ENCODE measurements at places on chromosomes 1 and 21.

DNA sequence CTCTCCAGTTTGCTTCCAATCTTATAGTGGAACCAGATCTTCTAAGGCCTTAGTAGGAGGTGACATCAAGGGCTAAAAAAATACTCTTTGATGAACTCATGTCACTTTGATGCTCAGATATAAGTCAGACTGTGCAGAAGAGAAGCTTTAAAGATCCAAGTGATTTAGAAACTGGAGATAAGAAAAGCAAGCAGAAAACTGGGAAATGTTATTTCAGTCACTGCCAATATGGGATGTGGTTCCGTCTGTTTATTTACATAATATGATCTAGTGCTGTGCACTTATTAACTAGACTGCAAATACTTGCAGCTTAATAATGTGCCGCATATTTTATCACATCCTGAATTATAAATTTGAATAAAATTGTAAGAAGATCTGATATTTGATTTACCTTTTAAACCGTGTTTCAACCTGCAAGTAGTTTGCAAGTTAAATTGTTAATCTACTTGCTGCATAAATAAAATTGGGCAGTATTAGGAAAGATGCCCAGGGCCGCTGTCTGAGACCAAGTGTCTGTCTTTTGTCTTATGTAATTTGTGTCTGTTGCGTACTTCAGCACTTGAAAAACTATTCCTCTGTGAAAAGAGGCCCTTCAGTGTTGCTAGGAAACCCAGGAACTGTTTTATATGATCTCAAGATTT is 29.6 kb downstream of the CXADR start:
- DNase-seq = no peak

DNA sequence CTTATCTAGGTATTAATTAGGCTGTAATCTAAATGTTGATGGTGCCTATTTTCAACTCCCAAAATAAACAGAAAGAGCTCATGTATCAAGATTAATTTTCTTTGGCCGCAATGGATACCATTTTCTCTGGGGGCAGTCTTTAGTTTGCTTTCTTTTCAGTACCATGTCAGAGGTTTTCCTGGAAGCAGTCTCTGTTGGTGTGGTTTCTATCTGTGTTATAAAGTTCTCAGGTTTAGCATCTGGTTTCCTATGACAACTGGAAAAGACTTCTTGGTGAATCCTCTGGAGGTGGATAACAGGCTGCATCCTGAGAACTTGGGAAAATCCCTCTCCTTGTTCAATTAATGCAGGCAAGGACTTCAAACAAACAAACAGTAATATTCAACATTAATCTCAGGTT is 38.7 kb upstream of the BATF3 start:
- DNase-seq = no peak

DNA sequence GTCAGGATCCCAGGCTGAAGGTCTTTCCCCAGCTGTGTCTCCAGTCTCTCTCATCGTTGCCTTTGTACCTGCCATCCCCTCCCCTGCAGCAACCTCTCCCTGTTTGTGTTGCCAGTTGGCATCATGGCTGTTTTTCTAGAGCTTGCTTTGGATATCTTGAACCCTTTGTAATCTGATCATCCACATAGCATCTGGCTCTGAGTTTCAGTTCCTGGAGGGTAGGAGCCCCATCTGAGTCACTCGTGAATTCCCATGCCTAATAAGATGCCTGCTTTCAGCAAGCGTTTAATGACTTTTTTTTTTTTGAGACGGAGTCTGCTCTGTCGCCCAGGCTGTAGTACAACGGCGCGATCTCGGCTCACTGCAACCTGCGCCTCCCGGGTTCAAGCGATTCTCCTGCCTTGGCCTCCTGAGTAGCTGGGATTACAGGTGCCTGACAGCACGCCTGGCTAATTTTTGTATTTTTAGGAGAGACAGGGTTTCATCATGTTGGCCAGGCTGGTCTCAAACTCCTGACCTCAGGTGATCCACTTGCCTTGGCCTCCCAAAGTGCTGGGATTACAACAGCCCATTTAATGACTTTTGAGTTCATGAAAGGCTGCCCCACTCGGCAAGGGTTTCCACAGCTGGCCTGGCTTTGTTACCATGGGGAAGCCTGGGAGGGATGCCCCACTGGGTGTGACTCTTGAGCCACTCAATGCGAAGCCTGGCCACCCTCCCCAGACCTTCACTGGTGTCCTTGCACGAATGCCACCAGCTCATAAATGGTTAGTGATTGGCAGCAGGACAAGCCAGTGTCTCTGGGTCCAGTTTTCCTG is 11.9 kb downstream of the ALPL start:
- DNase-seq = no peak

- no peak for DNase-seq
Observed at GRCh38 chr1:212452323-212453155, 19.8 kb downstream of the NENF start.

DNA sequence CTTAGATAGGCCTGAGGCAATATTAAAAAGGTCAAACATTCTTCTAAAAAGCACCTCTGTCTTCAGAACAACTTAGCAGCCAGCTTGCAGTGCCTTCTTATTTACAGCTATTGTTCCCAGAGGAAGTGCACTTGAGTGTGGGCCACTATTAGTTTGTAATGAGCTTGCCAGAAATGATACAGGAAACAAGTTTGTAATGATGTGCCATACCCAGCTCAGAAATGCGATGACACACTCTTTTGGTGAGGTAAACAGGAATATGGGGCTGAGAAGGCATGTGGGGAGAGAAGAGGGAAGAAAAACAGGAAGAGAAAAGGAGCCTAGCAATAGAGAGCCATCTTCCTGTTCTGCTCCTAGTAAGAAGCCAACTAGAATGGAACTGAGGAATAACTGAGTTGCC is 295.4 kb downstream of the AGBL4 start:
- DNase-seq = no peak

DNA sequence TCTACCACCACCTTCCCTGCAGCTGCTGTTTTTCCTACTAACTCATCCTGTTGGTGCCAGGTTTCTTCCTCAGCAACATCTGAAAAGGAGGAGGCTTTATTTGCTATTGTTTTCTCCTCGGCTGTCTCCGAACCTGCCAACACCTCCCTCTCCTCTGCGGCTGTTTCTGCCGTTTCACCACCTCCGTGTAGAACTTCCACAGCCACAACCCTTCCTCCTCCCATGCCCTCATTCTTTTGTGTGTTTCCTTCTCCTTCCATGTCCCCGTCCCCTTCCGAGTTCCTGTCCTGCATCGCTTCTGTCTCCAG is 59.0 kb upstream of the LRRC53 start:
- DNase-seq = no peak

- DNase-seq = no peak
Observed at GRCh38 chr21:31078796-31079195, 40.5 kb upstream of the KRTAP19-8 start.

- DNase-seq = peak; percentile 62
Observed at GRCh38 chr1:27668808-27669723, 2.9 kb downstream of the IFI6 start.

DNA sequence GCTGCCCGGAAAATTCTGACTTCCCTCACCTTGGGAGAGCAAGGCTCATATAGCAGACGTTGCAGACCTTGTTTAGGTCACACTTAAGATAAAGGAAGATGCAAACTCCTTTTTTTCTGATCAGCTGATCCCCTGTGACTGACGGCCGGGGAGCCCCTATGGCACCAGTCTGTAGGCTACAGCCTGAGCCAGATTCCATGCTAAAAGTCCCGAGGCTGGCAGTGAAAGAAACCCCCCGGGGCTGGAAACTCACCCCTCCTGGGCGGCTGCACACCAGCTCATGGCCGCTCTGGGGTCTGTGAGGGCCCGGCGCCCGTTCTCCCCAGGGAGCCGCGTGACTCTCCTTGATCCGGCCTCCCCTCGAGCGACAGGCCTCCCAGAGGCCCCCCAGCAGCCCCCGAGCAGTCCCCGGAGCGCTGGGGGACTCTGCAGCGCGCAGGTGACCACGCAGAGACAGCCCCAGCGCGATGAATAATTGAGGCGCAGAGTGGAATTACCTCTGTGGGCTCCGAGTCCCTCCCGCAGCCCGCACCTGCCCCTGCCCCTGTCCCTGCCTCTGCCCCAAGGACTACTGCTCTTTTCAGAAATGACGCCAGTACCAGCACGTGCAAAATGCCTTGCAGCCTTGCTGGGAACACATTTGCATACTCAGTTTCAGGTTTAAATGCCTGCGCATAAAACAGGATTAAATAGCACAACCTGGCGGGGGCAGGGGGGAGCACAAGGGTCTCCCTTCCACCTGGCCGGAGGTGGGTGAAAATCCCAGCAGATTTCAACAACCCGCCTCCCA is 62.6 kb upstream of the CLDN14 start:
- DNase-seq = no peak

DNA sequence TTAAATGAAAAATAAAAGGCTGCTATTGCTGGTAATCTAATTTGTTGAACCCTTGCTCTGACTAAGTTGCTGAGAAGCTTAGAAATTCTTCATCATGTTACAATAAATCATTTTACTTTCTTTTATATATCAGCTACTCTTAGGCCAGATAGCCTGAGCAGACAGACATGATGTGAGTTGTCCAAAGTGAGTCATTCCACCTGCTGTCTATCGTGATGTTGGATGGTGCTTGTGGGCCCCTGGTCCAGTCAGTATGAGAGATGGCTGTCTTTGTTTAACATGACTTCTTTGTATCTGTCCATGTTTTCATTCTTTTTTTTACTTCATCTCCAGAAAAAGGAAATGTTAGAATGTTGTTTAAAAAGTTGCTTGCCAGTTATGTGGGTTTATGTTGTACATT is 188.8 kb downstream of the ADGRL2 start:
- DNase-seq = no peak

- DNase-seq = no peak
Observed at GRCh38 chr1:86583032-86583431, 36.2 kb downstream of the CLCA4 start.

DNA sequence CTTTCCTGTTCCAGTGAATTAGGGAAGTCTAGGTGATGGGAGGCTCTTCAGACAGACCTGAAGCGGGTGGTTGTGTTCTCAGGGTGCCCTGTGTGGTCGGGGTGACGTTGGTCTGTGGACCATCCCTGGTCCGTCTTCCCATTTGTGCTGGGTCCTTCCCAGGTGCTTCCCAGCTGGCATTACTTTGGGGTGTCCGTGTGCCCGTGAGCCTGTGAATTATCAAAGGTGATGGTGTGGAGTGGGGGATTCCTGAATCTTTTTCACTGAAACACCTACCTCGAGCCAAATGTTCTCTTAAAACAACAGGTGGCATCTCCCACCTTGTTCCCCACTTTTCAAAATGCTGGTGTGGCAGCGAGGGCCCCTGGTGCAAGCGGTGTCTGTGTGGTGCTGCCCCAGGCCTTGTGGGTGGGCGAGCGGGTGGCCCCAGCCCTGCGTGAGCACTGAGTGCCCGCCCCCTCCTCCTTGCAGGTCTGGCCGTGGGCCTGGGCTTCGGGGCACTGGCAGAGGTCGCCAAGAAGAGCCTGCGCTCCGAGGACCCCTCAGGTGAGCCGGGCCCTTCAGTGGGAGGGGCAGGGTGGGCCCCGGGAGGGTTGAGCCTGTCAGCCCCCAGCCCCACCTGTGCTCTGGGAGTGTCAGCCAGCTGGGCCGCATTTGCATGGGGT is 37.0 kb downstream of the COQ8A start:
- no peak for DNase-seq

DNA sequence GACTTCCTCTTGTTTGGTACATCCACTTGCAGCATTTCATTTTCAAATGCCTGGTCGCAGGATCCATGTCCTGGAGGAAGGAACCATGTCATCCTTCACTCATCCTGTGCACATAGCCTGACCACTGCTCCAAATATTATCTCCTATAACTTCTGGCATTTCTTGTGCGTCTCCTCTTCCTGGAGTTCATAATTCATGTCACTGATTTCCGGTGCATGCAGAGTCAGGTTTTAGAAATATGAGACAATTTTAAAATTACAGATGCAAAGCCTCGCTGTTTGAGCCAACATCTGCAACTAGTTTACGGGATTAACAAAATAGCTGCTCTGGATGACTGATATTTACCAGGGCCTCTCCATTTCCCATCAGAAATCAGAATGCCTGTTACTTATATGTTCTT is 268.1 kb downstream of the DNM3 start:
- no peak for DNase-seq

DNA sequence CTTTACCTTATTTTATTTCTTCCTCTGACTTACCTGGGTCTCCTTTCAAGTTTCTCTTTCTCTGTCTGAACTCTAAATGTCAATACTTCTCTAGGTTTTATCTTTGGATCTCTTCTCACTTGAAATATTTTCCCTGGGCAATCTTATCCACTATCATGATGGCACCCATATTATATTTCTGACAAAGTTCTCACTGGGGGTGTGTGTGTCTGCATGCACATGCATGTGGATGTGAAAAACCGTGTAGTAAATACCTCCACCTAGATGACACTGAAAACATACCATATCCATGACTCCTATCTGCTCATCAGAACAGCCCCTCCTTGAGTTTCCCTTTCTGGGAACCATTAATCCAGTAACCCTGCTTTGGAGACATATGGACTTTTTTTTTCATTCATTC is 30.9 kb downstream of the DNASE2B start:
- DNase-seq = no peak

DNA sequence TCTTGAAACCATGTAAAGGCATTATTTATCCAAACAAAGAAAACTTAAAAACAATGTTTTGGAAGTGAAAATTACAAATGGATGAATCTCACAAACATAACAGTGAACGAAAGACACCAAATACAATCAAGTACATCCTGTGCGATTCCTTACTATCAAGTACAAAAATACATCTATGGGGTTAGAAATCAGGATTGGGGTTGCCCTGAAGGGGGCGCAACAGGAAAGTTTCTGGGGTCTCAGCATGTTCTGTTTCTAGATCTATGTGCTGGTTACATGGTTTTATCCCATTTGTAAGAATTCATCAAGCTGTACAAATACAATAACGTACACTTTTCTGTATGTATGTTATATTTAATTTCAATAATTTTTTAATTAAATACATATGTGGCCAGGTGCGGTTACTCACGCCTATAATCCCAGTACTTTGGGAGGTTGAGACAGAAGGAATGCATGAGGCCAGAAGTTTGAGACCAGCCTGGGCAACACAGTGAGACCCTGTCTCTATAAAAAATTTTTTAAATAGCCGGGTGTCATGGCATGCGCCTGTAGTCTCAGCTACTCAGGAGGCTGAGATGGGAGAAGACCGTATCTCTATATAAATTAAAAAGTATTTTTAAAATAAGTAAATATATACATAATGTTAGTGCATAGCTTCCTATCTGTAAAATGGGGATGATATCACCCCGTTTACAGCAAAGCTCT is 121.5 kb upstream of the SOD1 start:
- DNase-seq = no peak

DNA sequence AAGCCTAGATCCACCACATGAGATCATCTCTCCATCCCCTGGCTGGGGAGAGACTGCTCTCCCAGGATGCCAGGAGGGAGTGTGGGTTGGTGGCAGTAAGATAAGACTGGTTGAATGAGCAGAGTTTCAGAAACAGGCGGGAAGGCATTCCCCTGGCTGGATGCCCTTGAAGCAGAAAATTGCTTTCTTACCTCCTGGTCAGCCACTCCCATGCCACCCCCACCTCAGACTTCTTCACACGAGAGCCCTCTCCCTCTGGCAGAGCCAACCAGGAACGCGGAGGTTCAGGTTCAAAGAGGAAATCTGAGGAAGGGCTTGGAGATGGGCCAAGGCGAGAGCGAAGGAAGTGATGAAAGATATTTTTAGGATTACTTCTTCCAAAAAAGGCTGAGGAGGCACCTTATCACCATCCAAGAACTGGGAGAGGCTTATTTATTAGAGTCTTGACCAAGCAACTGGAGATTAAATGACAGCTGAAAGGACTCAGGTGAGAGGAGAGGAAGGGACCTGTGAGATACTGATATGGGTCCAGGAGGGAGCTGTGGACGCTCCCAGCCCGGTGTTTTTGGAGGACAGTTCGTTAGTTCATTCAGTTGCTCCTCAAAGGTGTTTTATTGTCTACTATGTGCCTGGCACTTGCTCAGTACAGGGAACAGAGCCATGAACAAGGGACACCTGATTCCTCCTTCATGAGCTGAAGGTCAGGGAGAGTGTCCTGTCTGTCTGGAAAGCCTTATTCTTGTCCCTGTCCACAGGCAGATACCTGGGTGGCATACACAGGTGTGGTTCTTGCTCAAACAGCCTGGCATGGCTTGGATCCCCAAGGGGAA is 18.9 kb upstream of the SLC26A9 start:
- no peak for DNase-seq

Measured in stimulated activated CD4-positive, alpha-beta T cell treated with anti-CD3 and anti-CD28 coated beads, TNF-alpha, amount 100 ng/mL, for 1 hour (primary cell).